ENCODE measurements at places on chromosomes 11 and 22.
A peak's percentile ranks its signal among the peaks of the same experiment; 100 is the strongest.

- no peak for DNase-seq
Measured at GRCh38 chr22:17748555-17749353, 25.5 kb downstream of the BID start.

GRCh38 chr11:133905677-133906156 is 51.1 kb downstream of the IGSF9B start:
- no peak for DNase-seq

GRCh38 chr11:116052603-116053547 is 548.7 kb upstream of the CADM1 start:
- no peak for DNase-seq

GRCh38 chr11:31804312-31805036 is 6.6 kb downstream of the PAX6 start:
- DNase-seq: no peak

- no peak for DNase-seq
Measured at GRCh38 chr11:19598876-19599486, 113.7 kb upstream of the NAV2 start.

DNA sequence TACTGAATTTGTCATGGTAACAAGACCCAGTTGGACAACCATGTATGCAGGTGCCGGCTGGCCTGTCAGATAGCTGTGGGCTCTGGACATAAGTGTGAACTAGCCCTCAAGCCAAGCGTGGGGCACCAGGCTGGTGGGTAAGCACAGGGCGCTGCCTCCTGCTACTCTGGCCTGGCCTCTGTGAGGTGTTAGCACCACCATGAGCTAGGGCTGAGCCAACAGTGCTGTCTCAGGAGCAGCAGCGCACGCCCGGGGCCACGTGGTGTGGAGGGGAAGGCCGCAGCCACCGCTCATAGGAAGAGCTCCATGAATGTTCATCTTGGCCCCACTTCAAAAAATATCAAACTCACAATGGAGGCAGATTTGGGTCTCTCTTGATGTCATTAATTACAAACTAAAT is 35.3 kb upstream of the GNB1L start:
- no peak for DNase-seq

GRCh38 chr11:33652431-33652830 is 48.2 kb downstream of the C11orf91 start:
- DNase-seq: no peak

DNA sequence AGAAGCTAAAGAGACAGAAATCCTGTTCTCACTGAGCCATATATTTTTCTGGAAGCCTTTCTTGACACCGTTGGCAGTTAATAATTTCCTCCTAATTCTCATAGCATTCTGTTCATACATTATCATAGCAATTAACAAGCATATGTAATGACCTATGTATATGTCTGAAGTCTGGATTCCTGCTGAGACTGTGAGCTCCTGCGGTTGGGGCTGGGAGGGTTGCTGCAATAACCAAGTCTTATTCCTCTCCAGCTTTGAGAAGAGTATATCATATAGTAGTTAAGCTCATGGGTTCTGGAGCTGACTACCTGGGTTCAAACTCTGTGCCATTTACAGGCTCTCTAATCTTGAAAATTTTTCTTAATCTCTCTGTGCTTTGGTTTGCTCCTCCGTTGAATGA is 175.2 kb downstream of the MAML2 start:
- no peak for DNase-seq

- no peak for DNase-seq
Measured at GRCh38 chr11:76772100-76772782, 10.9 kb upstream of the TSKU start.

- no peak for DNase-seq
Measured at GRCh38 chr22:23514322-23515038, 65.6 kb downstream of the IGLL1 start.

- DNase-seq: peak; percentile 37
Measured at GRCh38 chr11:122096272-122097112, 19.5 kb downstream of the BLID start.

GRCh38 chr22:36377022-36377631 is 10.6 kb downstream of the MYH9 start:
- DNase-seq: no peak

DNA sequence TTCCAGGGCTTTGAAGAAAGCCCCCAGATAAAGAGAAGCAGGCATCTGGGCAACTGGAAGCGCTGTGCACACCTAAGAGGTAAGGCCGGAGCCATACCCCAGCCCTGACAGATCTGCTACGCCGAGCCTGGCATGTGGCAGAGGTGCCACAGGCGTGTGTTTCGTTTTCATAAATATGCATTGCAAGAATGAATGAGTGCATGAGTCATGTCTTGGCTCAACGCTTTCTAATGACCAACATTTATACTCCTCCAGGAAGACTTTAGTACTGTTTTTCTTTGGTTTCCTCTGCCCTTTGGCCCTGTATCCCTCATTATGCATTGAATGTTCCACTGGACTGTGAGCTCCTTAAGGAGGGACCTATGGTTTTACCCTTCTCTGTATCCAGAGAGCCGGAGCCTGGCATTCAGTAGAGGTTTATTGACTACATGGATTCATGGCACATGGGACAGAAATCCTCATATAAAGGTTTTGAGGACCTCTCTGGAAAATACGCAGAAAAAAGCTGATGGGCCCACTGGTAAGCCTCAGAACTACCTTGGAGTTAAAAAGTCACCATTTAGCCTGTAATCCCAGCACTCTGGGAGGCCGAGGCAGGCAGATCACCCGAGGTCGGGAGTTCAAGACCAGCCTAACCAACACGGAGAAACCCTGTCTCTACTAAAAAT is 38.9 kb upstream of the CSNK2A3 start:
- DNase-seq: peak; percentile 87

GRCh38 chr11:57640068-57640800 is 9.5 kb downstream of the YPEL4 start:
- DNase-seq: no peak

DNA sequence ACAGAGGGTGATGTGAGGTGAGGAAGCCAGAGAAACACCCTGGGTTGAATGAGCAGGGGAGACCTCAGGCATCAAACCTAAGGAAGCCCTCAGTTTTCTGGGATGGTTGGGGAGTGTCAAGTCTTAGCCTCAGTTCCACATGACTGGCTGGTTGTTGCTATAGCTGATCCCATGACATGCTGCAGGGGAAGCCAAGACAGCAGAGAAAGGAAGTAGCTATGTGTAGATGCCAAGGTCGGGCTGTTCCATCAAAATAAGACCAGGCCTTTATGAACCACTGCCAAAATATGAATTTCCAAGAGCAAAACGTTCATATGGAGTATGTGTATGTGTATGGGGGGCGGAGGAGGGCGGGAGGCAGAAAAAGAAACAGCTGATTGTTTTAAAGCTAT is 11.6 kb downstream of the CD59 start:
- peak; percentile 55 for DNase-seq

GRCh38 chr11:9639985-9640384 is 23.9 kb upstream of the SWAP70 start:
- no peak for DNase-seq

GRCh38 chr11:63572026-63572688 is 9.0 kb upstream of the PLAAT2 start:
- no peak for DNase-seq

- no peak for DNase-seq
Measured at GRCh38 chr11:93536101-93536861, 6.9 kb downstream of the SMCO4 start.

DNA sequence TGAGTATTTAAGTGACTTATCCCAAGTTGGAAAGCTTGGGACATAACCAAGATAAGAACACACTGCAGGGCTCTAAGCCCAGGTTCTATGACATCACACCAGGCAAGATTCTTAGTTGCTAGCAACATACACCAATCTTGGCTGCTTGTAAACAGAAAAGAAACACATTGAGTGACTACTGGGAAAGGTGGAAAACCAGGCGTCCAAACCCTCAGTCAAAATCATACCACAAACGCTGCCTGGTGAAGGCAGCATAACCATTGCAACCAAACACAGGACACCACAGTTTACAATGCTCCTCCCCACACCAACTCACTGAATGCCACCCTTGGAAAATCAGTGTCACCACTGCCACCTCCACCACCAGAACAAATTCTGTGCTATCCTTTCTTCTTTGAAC is 379.9 kb downstream of the TTC28 start:
- no peak for DNase-seq

DNA sequence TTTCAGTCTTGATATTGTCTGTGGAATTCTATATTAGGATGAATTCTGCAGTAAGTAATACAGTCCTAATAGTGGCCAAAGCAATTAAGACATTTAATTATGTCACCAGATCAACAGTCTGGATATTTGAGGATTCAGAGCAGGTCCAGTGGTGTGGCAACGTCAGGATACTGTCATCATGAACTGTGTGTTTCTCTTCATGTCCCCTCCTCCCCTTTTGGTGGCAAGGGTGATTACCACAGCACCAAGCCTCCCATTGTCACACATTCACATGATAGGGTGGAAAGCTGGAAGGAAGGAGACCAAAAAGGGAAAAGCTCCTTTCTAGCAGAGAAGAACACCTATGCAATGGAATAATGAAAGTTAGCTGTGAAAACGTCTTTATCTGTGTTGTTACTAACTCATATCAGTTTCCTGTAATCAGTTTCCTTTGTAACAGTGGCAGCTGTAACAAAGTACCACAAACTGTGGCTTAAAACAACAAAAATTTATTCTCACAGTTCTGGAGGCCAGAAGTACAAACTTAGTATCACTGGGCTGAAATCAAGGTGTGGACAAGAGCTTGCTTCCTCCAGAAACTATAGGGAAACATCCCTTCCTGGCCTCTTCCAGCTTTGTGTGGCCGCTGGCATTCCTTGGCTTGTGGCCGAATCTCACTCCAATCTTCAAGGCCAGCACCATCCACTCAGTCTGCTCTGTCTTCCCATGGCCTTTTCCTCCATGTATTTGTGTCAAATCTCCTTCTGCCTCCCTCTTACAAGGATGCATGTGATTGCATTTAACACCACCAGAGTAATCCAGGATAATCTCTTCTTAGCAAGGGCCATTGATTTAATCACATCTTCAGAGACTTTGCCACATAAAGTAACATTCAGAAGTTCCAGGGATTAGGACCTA is 6.5 kb upstream of the RBM14 start:
- no peak for DNase-seq

DNA sequence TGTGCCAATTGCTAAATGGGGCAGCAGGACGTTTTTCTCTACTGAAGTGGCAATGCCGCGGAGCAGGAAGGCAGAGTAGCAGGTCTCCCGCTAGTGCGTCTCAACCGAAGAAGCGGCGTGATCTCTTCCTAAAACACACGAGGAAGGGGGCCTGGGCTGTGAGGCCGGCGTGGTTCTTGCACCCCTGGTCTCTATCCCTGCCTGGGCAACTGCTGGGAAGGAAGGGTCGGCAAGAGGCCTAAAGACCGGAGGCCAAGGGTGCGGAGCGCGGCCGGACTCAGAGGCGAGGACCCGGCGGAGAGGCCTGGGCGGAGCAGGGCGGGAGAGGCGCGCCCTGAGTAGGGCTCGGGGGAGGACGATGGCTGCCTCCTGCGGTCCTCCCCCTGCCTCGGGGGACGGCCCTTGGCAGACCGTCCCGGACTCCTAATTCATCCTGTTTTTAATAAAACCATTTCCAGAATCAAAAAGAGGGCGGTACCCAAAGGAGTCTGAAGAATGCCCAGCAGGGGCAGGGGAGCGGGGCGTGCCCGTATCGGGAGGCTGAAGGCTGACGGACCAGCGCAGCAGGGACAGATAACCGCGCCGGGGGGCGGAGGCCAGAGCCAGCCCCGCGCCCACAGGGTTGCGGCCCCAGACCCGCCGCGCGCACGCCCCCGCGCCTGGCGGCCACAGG is 572 bp upstream of the APLP2 start:
- DNase-seq: peak; percentile 91

- DNase-seq: no peak
Measured at GRCh38 chr11:74299015-74299414, 12.4 kb downstream of the P4HA3 start.

DNA sequence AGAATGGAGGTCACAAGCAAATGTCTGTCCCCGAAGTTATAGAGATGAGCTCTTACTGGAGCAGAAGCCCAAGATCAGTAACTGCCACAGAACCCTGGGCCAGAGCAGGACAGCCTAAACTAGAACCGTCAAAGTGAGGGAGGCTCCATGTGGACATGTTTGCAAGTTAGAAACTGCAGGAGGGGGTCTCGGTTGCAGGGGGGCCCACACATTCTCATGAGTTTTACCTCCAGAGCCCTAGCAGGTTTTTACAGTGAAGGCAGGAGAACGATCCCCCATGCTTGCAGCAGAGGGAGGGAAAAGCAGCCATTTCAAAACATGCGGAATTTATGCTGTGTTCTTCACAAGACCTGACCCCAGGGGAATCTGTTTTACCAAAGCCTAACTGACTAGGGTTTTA is 133.5 kb upstream of the B3GAT1 start:
- DNase-seq: no peak

- DNase-seq: no peak
Measured at GRCh38 chr11:43693731-43694130, 13.2 kb downstream of the HSD17B12 start.

GRCh38 chr11:62195945-62196344 is 5.9 kb downstream of the SCGB1D1 start:
- no peak for DNase-seq

DNA sequence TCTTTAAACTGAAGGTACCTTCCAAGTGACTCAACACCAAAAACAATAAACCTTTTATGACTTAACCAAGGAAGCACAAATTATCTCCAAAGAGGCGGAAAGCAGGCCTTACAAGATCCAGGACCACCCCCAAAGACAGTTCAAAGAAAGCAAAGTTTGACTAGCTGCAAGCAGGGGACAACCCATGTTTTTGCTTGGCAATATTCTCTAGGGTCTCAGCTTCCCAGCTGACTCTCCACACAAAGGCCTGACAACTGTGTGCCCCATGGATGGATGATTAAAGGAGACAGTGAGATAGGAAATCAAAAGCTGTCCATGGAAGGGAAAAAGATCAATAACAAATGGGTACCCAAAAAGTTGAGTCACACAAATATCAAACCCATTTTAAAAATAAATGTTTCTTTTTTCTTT is 232.2 kb downstream of the DDX10 start:
- DNase-seq: no peak
